ENCODE measurements at places on chromosomes 16 and 17.

GRCh38 chr17:48818361-48818841 lies 1.4 kb upstream of the TTLL6 start:
- no peak for DNase-seq

DNA sequence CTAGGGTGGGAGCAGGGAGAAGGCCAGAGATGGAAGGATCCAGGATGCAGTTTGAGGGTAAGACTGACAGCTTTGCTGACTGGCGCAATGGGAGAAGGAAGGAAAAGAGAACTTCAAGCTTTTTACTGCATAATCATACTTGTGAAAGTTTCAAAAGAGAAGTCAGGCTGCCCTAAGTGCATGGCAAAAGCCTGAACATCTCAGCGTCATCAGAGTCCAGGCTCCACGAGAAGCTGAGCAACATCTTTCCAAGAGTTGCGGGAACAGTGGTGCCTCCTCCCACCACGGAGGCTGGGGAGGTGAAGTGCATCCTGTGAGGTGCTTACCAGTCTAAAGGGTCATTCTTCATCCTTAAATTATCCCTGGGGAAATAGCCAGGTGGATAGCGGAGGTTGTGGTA lies 26.9 kb upstream of the SLC38A8 start:
- DNase-seq: no peak

DNA sequence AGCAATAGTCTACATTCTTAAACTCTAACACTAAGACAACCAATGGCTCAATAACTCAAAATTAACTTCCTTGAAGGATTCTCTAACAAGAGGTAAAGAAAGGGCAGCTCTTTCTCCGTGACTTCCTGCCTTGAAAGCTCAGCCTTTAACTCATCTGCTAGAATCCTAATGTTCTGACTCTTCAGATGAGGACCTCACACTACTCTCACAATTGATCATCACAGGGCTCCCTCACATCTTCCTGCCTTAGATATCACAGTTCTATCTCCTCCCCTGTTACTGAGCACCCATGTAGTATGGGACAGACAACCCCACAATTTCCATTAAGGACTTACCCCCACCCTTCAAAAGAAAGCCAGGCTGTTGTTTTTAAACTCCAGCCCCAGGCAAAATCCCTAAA lies 33.5 kb downstream of the SMURF2 start:
- no peak for DNase-seq

- DNase-seq: no peak
Observed at GRCh38 chr17:5718726-5719125, 134.4 kb upstream of the NLRP1 start.

- no peak for DNase-seq
Observed at GRCh38 chr16:8967132-8967821, 3.6 kb upstream of the USP7 start.

GRCh38 chr17:34464812-34465211 lies 101.8 kb upstream of the CCL1 start:
- DNase-seq: no peak

DNA sequence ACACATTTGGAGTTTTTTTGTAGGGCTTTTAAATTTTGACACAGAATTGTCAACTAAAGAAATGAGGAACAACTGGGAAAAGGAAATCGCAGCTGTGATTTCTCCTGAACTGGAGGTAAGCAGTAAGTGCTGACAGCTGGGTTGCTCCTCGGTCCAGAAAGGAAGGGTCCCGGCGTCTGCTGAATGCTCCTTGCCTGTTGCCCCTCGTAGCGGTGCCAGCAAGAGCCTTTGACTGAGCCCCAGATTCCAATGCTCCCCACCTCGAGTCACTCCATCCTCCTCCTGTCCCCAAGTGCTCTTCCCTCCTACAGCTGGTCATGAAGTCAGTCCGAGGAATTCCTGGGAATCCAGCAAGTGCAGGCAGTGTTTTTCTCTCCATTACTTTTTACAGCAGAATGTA lies 32.0 kb upstream of the ENDOV start:
- no peak for DNase-seq

DNA sequence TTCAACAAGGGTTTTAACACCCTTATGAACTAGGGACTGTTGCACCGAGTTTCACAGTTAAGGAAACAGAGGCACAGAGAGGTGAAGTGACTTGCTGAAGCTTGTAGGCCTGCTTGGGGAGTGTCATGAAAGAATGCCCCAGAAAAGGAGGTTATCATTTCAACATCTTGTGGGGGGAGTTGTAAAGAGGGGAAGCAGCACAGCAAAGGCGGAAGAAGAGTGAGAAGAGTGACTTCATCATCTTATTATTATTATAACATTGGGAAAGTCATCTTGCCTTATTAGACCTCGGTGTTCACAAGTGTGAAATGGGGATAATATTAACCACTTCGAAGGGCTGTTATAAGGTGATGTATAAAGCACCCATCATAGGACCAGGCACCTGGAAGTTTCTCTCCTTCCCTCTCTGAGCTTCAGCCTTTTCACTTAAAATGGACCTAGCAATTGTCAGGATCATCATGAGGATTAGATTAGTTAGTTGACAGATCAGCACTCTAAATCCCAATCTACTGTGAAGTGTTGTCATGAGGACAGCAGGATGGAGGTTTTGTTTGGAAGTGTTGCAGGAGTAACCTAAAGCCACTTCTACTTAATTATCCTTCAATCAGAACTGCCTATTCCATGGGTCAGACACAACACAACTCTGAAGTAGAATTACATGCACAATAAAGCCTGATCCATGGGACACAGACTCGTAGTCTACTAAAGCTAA lies 2.3 kb downstream of the CCL4 start:
- no peak for DNase-seq

- no peak for DNase-seq
Observed at GRCh38 chr17:75910699-75911098, 6.0 kb upstream of the MRPL38 start.

- no peak for DNase-seq
Observed at GRCh38 chr17:33873201-33873617, 381.9 kb upstream of the CCL2 start.

GRCh38 chr17:40541060-40541872 lies 24.0 kb downstream of the CCR7 start:
- DNase-seq: no peak

DNA sequence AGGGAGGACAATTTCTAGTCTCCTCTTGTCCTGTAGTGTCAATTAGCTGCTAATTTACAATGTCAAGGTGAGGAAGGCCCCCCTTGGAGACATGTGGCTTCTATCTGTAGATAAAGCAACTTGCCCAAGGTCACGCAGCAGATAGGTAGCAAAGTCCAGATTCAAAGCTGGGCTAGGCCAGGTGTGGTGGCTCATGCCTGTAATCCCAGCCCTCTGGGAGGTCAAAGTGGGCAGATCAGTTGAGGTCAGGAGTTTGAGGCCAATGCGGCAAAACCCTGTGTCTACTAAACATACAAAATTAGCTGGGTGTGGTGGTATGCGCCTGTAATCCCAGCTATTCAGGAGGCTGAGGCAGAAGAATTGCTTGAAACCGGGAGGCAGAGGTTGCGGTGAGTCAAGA lies 11.1 kb downstream of the TRPV3 start:
- no peak for DNase-seq

GRCh38 chr16:30724641-30725417 lies 23.4 kb upstream of the PHKG2 start:
- no peak for DNase-seq
